Panc1 (cell line): ENCODE measurements at places on chromosomes 11 and 22.

DNA sequence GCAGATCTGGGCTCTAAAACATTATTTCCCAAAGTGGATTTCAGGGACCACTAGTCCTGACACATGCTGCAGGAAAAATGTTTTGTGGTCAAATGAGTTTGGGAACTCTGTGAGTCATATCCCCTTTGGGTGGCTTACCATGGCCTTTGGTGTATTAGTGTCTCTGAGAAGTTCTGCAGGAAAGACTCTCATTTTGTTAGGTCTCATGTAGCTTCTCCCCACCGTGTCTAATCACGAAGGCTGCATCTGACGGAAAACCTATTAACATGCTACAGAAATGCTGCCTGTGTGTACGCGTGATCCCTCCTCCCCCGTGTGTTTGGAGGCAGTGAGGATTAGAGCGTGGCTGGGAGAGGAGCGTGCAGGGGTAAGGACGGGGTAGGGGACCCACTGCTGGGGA lies 191.7 kb downstream of the ST3GAL4 start:
- no peak for DNase-seq

- DNase-seq: no peak
These were observed 731.0 kb upstream of the CNTN5 start for GRCh38 chr11:98289617-98290263.

DNA sequence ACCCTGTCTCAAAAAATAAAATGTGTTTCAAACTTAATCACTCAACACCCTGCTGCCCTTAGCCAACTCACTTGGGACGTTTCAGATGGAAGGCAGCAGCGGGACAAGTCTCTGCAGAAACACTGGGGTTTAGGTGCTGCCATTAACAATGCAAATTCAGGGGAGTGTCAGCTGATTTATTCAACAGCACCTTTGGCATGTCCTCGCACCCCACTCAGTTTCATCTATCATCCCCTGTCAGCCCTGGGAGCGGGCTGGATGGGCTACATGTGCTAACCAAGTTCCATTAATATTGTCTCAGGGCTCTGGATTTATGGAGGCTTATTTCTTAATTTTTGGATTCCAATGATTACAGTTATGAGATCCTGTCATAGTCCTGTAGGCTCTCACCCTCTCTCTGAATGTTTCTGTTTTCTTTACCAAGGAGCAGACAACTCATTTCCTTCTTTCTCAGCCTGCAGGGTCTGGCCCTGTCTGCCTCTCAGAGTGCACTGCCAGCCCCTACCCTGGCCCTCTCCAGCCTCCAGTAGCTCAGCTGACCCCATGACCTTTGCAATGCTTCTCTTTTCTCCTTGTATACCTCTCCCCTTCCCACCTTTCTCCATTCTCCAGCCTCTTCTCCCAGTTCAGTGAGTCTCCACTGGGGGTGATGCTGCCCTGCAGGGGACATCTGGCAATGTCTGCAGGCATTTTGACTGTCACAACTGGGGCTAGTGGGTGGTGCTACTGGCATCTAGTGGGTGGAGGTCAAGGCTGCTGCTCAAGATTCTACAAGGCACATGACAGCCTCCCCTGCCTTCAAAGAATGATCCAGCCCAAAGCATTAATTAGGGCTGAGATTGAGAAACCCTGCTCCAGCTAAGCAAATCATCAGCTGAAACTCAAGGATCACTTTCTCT lies 79.0 kb downstream of the APIP start:
- DNase-seq: no peak

GRCh38 chr11:34827228-34827627 lies 89.0 kb downstream of the APIP start:
- no peak for DNase-seq

- DNase-seq: no peak
These were observed 9.1 kb downstream of the WT1 start for GRCh38 chr11:32426192-32426591.

DNA sequence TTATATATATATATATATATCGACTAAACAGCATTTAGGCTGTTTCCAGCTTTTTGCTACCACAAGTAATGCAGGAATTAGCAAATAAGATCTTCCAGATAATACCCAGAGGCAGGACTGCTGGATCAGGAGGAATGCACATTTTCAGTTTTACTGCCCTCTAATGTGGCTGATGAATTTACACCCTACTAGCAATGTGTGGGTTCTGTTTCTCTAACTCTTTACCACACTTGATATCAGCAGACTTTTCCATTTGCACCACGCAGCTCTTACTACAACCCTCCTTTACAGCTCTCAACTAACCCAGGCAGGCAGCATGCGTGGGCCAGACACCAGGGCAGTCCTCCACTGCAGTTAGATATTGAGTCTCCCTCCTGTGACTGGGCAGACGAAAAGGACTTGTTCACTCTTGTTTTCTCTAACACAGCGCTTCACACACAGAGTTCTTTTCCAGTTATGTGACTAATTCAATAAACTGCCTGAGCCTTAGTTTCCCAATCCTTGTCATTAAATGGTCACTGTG lies 67.7 kb downstream of the IGLL5 start:
- DNase-seq: no peak
